Activated naive CD4-positive, alpha-beta T cell treated with anti-CD3 and anti-CD28 coated beads, Interleukin-2, amount 50 U/mL, for 72 hours (primary cell): ENCODE measurements at places on chromosomes 16 and 17. TPM values are rescaled to one million over a fixed set of nuclear protein-coding genes. Genes with fewer than 3 reads are reported as not detected.

Gene SLFN14
- 0.08 TPM for total RNA-seq

Gene KRTAP2-3
- total RNA-seq, result not detected

Gene CRHR1
- total RNA-seq, result 0.32 TPM

Gene SMPD3
- 0.12 TPM for total RNA-seq

Gene SLC13A2
- total RNA-seq, result not detected

Gene TBX21
- 39.6 TPM for total RNA-seq

Gene TMEM220
- total RNA-seq, result 0.09 TPM

Gene CD300H
- not detected for total RNA-seq

Gene TEX19
- 0.18 TPM for total RNA-seq

Gene CDC6
- total RNA-seq, result 86.7 TPM

Gene FLOT2
- 44.9 TPM for total RNA-seq

Gene KRT12
- not detected for total RNA-seq

Gene CLDN9
- not detected for total RNA-seq

Gene METTL23
- total RNA-seq, result 13.9 TPM
